ENCODE measurements at places on chromosomes 7 and 10. TPM values are rescaled to one million over a fixed set of nuclear protein-coding genes. Genes with fewer than 3 reads are reported as not detected.
A peak's percentile ranks its signal among the peaks of the same experiment; 100 is the strongest.

Gene CALML5
- total RNA-seq, result not detected

Gene TSPAN12
- total RNA-seq, result 34.0 TPM

Gene SLC39A12
- total RNA-seq, result not detected

Gene TAF5
- 4.7 TPM for total RNA-seq

DNA sequence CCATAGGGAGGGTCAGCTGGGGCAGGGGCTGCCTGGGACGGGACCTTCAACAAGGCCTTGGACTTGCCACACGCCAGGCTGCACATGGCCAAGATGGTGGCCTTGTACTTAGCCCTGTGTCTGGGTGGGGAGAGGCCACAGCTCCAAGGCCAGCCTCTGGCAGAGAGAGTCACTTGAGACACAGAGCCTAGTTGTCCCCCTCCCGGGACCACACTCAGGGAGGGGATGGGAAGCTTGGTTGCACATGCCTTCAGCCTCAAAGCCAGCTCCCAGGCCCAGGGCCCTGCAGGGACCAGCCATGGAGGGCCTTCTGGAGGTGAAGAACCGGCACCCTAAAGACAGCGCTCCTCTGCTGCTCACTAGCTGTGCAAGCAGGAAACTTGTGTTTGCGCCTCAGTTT lies 16.7 kb downstream of the MMRN2 start:
- DNase-seq, result no peak

DNA sequence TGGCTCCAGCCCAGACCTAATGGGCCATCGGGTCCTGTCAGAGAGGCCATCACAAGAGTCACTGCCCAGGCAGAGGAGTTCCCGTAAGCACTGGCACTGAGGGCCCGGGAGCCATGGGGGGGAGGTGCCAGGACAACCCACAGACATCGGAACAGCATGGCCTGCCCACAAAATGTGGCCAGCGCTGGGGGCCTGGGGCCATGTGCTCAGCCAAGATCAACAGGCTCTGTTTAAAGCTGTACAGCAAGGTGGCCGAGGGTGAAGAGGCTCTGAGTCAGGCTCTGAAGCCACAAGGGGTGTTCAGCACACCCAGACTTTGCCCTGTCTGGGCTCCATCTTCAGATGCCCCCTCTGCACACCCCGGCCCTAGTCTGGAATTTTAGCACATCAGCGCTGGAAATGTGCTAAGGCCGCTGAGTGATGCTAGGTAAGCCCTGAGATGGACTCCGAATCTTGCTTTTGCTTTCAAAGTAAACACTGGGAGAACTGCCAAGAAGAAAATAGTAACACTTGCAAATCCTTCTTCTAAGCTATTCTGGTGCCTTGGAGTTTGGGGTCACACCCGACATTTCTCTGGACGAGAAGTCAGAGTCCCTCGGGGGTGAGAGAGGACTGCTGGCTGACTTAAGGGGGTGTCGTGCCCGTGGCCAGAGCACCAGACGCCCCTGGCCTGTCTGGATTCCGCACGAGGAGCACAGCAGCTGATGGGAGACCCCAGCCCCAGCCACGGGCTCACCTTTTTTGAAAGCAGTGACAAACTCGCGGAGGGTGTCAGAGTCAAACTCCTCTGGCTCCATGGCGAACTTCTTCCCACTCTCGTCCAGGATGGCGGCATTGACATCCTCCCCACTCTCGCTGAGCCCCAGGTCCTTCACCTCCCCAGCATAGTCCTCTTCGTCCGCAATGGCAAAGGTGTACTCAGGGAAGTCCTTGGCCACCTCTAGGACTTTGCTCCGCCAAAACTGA lies 23.6 kb downstream of the PDIA4 start:
- DNase-seq, result no peak

DNA sequence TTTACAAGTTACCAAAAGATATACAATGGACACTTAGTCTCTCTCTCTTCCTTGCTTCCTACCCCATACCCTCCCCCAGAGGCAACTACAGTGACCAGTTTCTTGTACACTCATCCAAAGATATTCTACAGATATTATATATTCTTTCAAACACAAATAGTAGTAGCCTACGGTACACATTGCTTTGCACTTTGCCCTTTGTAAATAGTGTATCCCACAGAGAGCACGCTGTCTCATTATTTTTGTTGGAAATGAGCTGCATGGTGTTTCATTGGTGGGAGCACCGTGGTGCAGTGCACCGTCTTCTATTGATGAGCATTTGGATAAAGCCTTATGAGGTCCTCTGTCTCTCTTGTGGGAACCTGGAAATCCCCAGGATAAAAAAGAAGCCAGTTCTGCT lies 24.2 kb downstream of the STRA8 start:
- no peak for DNase-seq

DNA sequence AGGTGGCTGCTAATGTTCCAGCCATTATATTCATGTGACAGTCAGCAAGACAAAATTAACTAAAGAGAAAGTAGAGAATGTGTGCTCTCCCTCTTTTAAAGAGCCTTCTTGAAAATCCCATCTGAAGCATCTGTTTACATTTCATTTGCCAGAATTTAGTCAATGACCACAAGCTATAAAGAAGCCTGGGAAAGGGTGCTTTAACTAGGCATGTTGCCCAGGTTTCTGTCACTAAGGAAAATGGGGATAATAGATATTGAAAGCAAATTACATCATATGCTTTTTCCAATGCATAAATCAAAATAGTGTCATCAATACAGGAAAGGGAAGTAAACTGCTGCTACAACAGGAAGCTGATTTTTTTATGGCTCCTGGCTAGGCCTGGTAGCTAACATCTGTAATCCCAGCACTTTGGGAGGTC lies 67.7 kb downstream of the ELAPOR2 start:
- DNase-seq, result no peak

DNA sequence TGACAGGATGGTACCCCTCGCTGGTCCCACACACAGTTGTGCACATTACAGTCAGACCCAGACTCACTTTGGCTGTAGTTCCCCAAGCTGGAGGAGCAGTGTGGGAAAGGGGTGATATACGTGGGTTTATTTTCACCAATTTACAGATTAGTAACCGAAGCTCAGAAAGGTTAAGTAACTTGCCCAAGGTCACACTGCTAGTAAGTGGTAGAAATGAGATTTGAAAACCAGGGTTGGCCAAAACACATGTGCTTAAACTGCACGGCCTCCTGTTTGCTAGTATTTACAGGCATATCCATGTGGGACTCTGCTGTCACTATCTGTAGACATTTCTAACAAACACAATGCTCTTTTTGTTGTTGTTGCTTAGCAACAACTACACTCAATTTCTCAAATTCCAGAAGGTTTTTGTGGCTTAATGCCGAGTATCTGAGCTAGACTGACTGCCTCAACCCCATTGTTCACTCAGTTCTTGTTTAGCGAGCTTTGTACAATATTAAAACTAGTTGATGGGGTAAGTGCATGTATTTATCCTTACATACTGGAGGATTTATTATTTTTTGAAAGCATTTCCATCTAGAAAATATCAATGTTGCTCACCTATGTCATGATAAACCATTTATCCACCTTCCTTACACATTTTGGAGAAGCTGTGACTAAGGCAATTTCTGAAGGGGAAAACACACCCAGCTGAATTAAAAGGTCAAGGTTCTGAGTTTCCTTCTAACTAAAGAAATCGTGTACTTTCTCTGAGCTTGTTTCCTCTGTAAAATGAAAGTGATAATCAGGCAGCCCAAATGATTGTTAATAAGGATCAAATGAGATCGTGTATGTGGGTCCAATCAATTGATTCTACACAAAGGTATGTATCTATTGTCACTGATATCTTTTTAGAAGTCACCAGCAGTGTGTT lies 5.3 kb upstream of the TMEM139 start:
- peak; percentile 75 for DNase-seq

Gene SPDYE5
- total RNA-seq, result not detected

GRCh38 chr7:46566097-46566774 lies 645.2 kb upstream of the IGFBP3 start:
- no peak for DNase-seq

Gene TYW1B
- total RNA-seq, result 8.9 TPM

DNA sequence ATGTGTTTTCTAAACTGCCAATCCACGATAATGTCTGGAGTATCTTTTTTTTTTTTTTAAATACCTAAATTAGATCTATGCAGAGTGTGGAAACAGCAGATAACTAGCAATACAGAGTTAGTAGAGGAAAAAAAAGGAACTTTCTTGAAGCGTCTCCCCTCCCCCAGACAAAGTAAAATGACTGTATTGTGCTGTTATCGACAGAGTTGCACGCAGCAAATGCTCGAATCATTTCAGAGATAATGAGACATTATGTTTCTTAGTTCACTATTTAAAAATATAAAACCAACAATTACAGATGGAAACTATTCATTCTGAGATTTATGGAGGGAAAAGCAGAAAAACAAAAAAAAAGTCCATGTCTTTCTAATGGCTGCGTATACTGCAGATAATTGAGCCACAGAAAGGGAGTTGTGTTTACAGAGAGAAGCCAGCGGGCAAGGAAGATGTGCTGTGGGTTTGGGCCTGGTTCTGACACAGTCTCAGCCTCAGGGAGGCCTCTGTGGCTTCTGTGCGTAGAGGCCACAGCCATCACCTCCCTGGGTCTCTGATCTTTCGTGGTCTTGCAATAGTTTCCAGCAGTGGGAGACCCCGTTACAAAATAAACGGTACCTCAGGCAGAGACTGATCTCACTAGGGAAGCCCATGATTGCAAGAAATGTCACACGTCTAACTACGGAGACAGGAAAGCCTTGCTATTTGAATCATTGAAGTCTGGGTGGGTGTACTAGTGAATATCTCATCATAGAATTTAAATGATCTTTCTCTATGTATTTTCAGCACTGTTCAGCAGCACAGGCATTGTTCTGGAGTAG lies 19.1 kb upstream of the KLF6 start:
- no peak for DNase-seq
